ENCODE measurements at places on chromosomes 16 and 17. TPM values are rescaled to one million over a fixed set of nuclear protein-coding genes. Genes with fewer than 3 reads are reported as not detected.

The FOXJ1 gene
- total RNA-seq, result not detected

The CHST5 gene
- total RNA-seq, result not detected

The ZSWIM7 gene
- total RNA-seq, result 63.3 TPM

The ABCC11 gene
- 0.20 TPM for total RNA-seq

The KRTAP9-4 gene
- total RNA-seq, result not detected

The TMEM220 gene
- total RNA-seq, result 0.96 TPM

The FAM171A2 gene
- not detected for total RNA-seq

The SCNN1B gene
- 9.5 TPM for total RNA-seq

GRCh38 chr17:48841395-48841831 lies 10.6 kb downstream of the CALCOCO2 start:
- DNase-seq, result peak; percentile 66

DNA sequence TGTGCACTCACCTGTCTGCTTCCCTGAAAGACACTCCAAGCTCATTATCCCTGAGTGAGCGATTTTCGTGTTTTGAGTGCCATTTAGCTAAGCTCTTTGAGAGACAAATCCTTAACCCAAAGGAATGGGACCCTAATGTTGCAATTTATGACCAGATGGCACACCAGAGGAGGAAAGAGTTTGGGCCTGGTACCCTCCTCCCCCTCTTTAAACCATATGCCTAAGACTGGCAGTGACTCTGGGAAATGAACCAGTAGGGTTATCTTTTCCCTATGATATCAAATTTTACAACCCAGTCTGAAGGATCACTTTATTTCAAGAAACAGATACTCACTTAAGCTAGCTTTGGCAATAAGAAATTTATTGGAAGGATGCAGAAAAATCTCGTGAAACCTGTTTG lies 550.4 kb downstream of the TOX3 start:
- DNase-seq, result no peak

- peak; percentile 84 for DNase-seq
Measured at GRCh38 chr17:43398724-43399595, at the start of gene ARL4D. Gene ARL4D (plus strand): TSS chr17:43398993. CDS start chr17:43399733, 740 bp downstream.

DNA sequence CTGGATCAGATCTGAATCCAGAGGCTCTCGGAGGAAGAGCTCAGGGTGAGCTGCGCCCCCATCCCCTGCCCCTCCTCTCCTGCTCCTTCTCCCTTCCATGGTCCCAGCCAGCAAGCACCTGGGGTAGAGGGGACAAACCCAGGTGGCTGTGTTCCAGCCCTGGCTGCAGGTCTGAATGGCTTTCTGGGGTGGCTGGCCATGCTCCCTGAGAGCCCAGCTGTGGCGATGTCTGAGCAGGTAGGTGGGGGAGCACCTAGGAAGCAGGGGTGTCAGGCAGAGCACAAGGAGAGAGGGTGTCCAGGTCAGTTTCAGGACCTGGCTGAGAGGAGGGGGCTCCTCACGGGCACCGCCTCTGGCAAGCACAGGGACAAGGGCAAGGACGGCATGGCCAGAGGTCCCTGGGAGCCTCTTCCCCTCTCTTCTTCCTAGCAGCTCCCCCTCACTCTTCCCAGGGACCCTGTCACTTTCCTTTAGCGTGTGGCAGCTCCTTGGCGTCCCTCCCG lies 310.0 kb downstream of the SEC14L1 start:
- no peak for DNase-seq

GRCh38 chr17:15492791-15493692 lies 25.6 kb upstream of the CDRT4 start:
- DNase-seq, result no peak

DNA sequence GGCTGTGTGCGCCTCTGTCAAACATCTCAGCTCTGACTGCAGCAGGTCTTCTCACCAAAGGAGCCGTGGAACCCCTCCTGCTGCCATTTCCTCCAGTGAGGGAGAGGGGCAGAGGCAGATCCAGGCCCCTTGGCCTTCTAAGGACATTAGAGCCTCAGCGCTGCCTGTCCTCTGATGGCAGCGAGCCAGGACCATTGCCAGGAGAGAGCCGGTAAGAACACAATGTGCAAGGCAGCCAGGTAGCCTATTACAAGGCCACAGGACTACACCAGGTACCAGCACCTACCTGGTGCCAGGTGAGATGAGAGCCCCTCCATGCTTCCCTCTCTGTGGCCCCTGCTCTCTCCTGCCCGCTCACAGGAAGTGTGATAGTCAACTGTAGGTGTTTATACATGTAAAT lies 11.0 kb downstream of the LRRC75A start:
- no peak for DNase-seq

DNA sequence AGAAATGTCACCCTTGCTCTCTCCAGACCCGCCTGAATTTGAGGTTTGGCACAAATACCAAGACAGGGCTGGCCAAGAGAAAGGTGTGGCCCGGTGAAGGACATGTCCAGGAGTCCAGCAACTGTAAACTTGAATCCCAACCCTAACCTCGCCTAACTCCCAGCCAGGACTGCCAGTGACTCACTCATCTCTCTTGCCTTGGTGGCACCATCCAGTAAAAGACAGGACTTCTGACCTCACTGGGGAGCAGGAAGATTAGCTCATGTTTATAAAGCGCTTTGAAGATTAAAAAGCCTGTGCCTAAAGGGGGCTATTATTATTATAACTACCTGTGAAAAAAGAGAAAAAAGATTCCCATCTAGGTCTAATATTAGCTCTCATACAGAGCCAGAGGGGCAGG lies 335.3 kb downstream of the SOX9 start:
- DNase-seq, result peak; percentile 80

DNA sequence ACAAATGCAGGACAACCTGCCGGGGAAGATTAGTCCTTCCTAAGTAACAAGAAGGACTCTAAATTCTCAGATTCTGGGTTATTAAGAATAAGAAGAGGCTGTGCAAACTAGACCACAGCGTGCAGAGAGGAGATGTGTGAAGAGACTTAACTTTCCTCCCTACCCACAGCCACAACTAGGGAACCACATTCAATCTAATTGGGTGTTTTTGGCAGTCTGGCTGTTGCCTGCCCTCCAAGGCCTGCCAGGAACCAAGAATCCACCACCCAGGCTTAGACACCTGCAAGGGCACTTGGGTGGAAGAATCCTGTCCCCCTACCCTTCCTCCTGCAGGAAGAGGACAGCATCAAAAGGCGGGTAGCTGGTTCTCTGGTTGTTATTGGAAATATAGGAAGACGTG lies 202.0 kb downstream of the PARN start:
- no peak for DNase-seq

- DNase-seq, result peak; percentile 18
Measured at GRCh38 chr17:7888184-7888920, at the start of gene CHD3. Gene CHD3 (plus strand): TSS chr17:7888789. CDS start chr17:7889001, 212 bp downstream.

DNA sequence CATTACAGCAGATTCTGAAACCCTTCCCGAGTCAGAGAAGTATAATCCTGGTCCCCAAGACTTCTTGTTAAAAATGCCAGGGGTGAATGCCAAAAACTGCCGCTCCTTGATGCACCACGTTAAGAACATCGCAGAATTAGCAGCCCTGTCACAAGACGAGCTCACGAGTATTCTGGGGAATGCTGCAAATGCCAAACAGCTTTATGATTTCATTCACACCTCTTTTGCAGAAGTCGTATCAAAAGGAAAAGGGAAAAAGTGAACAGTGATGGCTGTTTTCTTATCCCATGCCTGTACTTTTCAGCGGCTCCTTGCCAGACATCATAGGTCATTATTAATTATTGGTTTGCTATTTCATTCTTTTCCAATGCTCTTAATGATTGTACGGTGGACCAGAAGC lies 28.1 kb downstream of the ERCC4 start:
- no peak for DNase-seq

DNA sequence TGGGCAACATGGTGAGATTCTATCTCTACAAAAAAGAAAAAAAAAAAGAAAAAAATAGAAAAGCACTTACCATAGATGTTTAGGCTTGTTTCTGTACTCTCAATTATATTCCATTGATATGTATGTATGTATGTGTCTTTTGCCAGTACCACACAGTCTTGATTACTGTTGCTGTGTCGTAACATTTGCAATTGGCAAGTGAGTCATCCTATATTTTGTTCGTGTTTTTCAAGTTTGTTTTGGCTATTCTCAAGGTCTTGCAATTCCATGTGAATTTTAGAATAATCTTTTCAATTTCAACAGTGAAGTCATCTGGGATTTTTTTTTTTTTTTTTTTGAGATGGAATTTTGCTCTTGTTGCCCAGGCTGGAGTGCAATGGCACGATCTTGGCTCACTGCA lies 19.3 kb downstream of the SPECC1 start:
- DNase-seq, result peak; percentile 72

DNA sequence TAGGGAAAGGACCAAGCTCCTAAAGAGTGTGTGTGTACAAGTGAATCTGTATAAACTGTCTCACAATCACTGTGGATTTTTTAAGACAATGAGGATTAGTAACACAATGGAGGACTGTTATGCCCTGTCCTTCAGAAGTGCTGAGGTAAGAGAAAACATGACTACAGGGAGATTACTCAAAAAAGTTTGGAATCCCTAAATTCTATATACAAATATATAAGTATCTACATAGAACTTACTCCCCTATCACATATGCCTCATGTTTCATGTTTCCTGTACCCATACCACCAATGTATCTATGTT lies 81.9 kb downstream of the STH start:
- DNase-seq, result no peak

DNA sequence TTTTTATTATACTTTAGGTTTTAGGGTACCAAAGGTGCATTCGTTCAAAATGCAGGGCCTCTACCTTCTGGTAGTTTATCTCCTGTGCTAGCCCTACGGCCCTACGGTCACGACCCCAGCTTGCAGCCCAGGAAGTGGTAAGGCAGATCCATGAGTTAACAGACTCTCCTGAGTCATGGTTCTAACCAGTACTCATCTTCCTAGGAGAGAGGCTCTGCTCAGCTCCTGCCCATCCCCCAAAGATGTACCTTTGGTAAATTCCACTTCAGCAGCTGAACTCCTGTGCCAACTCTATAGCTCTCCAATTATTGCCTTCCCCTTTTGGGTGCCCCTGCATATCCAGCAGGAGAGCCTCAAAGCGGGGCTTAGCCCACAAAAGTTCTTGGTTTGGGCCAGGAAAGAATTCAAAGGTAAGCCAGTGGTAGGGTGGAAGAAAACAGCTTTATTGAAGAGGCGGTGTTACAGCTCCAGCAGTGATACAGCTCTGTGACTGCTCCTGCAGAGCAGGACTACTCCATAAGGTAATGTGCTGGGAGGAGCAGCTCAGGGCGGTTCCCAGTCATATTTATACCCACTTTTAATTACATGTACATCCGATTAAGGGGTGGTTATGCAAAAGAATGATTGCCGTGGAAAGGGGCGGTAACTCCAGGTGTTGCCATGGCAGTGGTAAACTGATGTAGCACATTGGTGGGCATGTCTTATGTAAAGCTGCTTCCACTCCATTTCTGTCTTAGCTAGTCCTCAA lies 241.4 kb downstream of the PMP22 start:
- DNase-seq, result no peak

DNA sequence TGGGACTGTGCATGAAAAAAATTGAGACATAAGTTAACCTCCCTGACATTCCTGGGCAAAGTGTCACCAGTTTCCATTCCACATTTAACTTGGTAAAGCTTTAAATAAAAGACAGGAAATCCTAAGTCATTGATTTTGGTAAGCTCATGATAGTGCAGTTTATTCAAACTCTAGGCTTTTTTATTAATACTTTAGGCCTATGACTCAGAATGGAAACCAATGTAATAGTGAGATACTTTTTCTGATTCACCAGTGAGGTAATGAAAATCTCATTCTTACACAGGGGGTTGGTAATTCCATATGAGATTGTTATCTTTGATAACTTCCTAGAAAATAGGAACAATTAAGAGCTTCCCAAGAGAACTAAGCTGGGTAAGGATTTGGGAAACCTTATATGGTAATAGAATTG lies 91.1 kb downstream of the NLK start:
- DNase-seq, result peak; percentile 3

DNA sequence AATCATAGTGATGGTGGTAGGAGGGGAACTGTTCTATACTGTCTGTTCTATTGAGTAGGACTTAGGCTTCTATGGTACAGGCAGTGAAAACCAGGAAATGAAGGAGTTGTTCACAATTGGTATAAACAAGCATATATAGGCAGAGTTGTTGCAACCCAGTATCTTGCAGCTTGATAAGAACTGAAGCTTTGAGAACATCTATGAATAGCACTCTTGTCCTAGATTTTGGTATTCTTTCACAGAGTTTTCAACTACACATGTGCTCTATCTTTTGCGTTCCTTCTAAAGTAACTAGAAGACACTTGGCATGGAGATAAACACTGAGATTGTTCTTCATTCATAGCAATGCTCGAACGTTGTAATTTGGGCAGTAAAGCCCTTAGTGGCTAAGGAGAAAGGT lies 91.8 kb downstream of the KCNJ2 start:
- DNase-seq, result no peak

- DNase-seq, result no peak
Measured at GRCh38 chr17:76273445-76274111, 8.4 kb downstream of the UBALD2 start.

DNA sequence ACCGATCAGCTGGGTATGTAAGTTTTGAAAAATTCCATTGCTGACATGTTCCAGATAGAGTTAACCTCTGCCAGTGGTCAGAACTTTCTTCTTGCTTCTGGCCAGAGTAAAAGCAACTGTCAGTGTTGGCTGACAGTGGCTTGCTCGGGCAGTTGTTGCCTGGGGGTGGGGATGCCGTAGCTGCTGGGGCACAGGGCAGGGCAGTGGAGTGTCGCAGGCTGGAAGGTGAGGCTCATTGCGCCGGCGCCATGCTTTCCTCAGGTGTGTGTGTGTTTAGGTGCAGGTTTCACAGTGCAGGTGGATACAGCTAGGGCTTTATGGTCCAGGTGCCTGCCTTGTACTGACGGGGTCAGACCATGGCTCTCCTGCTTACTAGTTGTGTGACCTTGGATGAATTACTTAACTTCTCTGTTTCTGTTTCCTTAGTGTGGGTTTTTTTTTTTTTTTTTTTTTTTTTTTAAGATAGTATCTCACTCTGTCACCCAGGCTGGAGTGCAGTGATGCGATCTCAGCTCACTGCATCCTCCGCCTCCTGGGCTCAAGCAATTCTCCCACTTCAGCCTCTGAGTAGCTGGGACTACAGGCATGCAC lies 156.4 kb downstream of the SNX29 start:
- no peak for DNase-seq

GRCh38 chr16:3118846-3119245 lies 6.5 kb downstream of the ZNF205 start:
- DNase-seq, result no peak

DNA sequence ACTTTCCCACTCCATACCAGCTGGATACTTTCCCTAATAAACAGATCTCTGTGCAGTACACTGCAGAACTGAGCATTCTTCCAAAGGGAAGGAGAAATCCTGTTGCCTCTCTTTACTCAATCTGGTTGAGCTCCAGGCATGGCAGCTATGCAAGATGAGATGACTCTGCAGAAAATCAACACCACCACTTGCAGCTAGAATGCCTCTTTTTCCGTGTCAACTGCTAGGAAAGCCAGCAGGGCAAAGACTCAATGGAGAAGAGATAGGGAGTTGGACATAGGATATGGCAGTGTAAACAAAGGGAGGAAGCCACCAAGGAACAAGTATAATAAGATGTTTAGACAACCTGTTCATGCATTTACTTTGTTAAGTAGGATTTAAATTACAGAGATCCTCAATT lies 40.4 kb upstream of the CORO6 start:
- no peak for DNase-seq

- DNase-seq, result peak; percentile 62
Measured at GRCh38 chr17:29615492-29616299, 7.0 kb downstream of the CORO6 start.
